ENCODE measurements at places on chromosomes 7 and 10.

- DNase-seq: no peak
These were observed 973.8 kb upstream of the LRRTM3 start for GRCh38 chr10:65952086-65952485.

DNA sequence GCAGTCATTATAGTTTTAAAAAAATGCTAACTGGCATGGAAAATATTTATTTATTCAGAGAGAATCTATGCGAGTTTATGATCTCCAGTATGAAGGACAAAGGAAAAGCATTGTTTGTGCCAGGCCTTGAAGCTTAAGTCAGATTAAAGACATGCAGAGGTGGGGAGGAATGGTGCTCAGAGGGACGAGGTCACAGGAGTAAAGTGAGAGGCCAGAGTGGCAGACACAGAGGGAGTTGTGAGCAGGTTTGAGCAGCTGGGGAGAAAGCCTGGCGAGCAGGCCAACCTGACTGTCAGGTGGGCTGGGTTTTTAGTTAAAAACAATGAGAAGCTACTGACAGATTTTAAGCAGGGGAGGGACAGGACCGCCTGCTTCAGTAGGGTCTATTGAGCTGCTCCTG, 6.8 kb upstream of the CCNY start:
- DNase-seq: no peak

DNA sequence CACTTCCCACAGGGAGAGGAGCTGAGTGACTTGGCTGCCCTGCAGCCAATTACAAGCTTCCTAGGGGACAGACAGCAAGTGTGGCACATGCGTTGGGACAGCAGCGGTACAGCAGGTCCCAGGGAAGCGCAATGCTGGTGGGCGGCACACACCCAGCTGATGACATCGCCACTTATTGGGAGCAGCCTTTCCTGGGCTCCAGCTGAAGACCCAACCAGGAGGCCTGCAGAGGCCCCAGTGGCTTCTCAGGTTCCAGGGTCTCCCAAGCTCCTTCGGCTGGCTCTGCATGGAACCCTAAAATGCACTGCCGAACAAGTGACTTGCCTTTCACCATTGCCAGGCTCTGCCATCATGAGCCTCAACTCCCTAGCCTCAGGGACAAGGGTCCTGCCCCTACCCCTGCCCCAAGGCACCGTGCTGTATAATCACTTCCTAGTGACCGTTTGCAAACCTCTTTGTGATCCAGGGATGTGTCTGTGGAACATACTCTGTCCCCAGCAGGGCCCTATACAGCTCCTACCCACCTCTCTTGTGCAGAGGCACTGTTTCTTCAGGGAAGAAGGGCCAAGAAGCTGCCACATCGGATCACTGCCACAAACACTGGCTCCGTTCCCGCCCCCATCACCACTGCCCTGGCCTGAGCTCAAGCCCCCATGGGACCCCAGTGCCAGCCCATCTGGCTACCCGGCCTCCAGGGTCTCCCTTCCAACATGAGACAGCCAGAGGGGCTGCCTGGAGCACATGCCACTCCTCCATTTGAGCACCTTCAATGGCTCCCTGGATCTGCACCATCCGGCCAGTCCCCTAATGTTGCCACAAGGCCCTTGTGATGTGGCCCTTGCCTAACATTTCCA, 19.3 kb upstream of the SLIT1 start:
- no peak for DNase-seq

DNA sequence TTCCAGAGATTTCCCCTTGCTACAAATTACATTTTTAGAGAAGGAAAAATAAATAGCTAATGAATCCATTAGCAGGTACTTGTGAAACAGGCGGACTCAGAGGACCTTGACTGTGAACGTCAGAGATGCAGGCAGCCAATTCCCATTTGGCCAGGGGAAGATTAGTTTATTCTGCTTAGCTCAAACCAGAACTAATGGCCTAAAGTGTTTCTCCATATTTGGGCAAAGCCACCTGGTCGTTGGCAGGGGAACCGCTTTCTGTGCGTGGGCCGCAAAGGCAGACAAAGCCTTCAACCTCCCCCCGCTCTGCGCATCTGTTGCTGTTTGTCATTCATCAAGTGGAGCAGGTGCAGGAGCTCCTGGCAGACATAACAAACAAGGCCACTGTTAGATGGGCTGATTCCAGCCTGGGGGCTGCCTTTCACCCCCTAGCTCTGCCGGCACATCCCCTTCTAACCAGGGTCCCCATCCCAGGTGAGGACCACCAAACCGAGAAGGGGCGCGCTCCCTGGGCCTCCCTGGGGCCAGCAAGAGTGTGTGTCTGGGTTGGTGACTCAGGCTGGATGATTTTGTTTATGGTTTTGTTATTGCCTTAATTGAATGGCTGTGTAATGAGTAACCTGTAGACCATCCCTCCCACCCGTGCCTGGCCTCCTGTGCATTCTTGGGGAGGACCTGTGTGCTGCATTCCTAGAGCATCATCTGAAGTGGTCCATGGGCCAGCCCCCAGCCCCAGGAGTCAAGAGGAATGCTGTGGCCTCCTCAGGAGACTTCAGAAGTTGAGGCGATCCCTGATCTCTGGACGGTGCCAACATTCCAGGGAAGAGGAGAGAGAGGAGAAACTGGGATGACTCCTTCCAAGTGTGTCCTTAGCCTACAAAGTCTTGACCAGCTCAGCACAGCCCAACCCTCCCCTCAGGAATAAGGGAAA, 14.5 kb upstream of the CPA1 start:
- peak; percentile 56 for DNase-seq

DNA sequence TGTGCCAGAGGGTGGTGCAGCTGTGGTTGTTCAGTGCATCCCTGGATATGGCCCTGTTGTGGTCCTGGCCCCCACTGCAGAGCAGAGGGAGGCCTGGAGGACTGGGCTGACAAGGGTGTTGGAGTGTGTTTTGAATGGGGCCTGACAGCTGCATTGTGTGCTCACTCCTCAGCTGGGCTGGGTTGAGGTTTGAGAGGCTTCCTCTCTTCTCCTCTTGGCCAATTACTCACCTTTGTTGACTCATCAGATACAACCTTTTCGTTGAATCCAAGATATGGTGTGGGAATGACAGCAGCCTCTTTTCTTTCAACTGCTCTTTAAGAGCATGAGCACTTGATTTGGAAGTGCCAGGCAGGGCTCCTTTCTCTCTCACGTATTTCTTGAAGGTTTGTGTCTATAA, 228.5 kb upstream of the COBL start:
- no peak for DNase-seq

- no peak for DNase-seq
These were observed 96.9 kb downstream of the IQUB start for GRCh38 chr7:123437447-123437995.

DNA sequence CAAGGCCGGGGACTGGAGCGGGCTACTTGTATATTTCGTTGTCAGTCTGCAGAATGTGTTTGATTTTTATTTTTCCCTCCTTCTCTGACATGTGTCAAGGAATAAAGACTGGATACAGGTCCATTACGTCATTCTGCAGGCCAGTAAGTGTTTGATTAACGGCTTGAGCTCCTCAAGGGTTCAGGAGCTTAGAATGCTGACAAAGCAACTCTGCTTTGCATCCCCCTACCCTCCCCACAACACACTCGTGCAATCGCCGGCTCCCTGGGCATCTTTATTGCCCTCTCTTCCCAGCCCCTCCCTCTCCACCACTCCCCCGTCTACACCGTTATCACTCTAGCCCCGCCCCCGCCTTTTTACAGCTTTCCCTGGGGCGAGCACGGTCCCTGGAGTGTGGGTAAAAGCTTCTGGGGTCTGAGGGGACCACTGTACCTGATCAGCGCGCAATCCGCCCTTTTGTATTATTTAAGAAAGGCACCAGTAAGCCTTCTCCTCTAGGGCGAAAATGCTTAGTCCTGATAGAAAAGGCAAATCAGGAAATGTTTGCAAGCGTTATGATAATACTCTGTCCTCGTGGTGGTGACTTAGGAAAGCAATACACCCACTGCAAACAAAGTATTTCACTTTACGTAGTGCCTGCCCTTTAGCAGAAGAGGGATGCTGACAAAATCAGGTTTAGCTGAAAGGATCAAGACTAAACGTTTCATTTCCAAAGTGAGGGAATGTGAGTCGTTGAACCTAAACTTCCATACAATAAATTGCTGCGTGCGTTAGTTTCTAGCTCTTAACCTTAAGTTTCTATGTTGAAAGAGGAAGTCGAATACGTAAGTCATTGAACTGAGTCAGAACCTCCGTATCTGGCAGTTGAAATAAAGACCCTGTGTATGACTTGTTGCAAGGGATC, 1.4 kb upstream of the CREB5 start:
- no peak for DNase-seq

DNA sequence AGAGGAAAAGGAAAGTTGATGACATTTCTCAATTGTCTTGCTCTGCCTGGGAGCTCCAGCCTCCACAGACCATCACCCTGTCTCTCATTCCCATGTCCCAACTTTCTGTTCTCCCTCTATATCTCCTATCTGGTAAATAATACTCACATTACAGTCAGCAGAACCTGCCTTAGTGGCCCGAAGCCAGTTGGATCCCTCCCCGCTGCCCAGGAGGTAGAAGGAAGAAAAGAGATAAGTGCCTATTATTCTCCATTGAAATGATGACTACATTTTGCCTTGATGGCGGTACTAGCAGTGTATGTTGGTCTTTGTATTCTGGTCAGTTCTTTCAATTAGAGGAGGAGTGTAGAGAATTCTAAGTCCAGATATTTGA, 91.9 kb downstream of the CSTF2T start:
- no peak for DNase-seq

DNA sequence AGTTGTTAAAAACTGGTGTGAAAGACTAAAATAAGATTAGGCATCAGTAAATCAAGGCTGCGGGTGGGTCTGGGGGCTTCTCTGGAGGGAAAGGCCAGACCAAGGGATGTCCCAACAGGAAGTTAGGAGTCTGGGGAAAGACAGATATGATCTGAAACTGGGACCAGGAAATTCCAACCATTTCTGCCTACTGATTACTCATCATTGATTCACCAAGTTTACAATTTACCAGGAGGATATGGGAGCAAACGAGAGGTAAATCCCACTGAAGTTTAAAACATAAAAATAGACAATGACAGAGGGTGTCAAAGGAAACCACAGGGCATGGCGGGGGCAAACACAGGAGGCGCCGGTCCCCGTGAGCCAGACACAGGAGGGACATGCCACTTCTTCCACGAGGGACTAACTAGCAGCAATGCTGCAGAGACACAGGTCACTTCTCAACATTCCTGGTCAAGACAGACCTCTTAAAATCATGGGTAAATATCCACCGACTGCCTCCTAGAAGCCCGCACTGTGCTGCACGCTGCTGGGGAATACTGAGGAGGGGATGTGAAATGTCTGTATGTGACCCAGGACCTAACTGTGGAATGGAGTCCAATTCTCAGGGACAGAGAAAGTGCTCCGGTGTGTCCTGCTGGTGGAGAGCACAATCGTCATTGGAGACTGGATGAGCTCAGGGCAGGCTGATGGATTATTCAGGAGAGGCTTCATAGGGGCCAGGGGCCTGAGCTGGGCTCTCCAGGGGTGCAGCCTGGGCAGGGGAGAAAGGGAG, 153.4 kb upstream of the KLF14 start:
- DNase-seq: no peak

DNA sequence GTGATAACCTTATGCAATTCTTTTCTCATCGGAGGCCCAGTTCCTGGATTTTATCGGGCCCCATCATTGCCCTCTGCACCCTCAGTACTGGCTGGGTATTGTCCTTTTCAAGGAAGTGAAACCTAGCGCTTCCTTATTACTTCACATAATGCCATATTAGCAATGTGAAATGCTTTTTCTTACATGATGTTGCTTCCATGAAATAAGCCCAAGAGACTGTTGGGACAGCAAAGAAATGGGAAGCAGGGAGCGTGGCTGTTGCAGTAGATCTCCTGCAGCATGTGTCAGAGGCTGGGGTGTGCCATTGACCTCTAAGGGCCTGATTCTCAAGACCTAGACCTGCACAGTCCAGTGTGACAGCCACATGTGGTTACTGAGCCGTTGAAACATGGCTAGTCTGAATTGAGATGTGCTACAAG, 8.1 kb downstream of the CHN2 start:
- DNase-seq: no peak

GRCh38 chr10:3178042-3178441, 5.5 kb upstream of the PITRM1 start:
- no peak for DNase-seq

GRCh38 chr7:134763960-134764359, 15.5 kb upstream of the CALD1 start:
- DNase-seq: no peak

GRCh38 chr10:7763929-7764328, 23.9 kb downstream of the KIN start:
- no peak for DNase-seq

DNA sequence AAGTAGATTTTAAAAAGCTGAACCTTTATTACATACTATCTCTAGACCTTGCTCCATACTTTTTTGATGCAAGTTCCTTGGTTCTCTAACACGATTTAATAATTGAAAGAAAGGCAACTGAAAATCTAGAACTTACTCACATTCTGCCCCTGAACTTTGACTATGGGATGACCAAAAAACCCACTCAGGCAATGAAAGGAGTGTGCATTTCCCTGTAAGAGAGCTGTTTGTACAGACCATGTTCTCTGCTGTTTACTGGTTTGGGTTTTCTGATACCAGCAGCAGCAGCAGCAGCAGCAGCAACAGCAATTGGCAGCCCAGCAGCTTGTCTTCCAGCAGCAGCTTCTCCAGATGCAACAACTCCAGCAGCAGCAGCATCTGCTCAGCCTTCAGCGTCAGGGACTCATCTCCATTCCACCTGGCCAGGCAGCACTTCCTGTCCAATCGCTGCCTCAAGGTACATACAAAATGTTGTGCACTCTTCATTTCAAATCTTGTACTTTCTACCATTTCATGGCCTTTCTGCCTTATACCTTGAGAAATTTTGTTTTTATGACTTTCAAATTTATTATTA, 216.7 kb downstream of the FOXP2 start:
- DNase-seq: no peak

GRCh38 chr10:130027716-130028464, 63.8 kb upstream of the EBF3 start:
- DNase-seq: no peak

- no peak for DNase-seq
These were observed 2.5 kb downstream of the MTPAP start for GRCh38 chr10:30346615-30347014.

All from NT2/D1 (cell line).